CD4-positive, alpha-beta memory T cell (primary cell): ENCODE measurements at places on chromosomes 12 and 14. TPM values are rescaled to one million over a fixed set of nuclear protein-coding genes. Genes with fewer than 3 reads are reported as not detected.

GRCh38 chr12:123634142-123634561 is 523 bp downstream of the GTF2H3 start:
- H3K27ac ChIP-seq: peak overlapping the region; percentile 81
- peaks cover 23% of the 10 kb centered on the region for H3K4me1 ChIP-seq
- DNase-seq: no peak
- H3K27me3 ChIP-seq: no peaks in the 10 kb centered on the region
- H3K36me3 ChIP-seq: peaks cover 18% of the 10 kb centered on the region

GRCh38 chr14:88352698-88353097 is 29.6 kb upstream of the KCNK10 start:
- H3K36me3 ChIP-seq: no peaks in the 10 kb centered on the region
- no peaks in the 10 kb centered on the region for H3K27me3 ChIP-seq
- H3K27ac ChIP-seq: no peak overlapping the region
- no peaks in the 10 kb centered on the region for H3K4me1 ChIP-seq
- H3K4me3 ChIP-seq: no peak overlapping the region

- DNase-seq: no peak
- H3K27ac ChIP-seq: no peak overlapping the region
- H3K4me1 ChIP-seq: no peaks in the 10 kb centered on the region
- no peak overlapping the region for H3K4me3 ChIP-seq
- H3K36me3 ChIP-seq: no peaks in the 10 kb centered on the region
- H3K27me3 ChIP-seq: no peaks in the 10 kb centered on the region
Observed at GRCh38 chr14:57833323-57833722, 32.6 kb downstream of the SLC35F4 start.

Gene PLD4
- total RNA-seq: not detected

GRCh38 chr12:130335517-130336392 is 1.9 kb upstream of the PIWIL1 start:
- H3K27ac ChIP-seq: no peak overlapping the region
- peak; percentile 25 for DNase-seq
- no peak overlapping the region for H3K4me3 ChIP-seq
- no peaks in the 10 kb centered on the region for H3K36me3 ChIP-seq
- no peaks in the 10 kb centered on the region for H3K27me3 ChIP-seq

DNA sequence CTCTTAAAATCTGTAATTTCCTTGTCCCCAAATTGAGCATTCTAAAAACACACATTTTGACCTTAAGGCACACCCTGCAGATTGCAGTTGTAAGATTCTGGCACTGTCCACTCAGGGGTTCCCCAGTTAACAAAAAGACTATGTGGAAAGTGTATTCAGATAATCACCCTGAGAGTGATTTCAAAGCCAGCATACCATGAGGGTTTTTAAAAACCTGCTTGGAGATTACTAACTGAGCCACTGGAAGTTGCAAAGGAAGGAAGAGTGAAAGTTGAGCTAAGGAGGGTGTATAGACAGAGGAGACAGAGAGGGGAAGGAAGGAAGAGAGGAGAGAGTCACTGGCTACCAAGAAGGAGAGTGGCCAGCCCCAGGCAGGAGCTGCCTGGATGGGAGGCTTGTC is 82.6 kb downstream of the EML1 start:
- no peak for DNase-seq
- no peaks in the 10 kb centered on the region for H3K36me3 ChIP-seq
- H3K27ac ChIP-seq: no peak overlapping the region
